ENCODE measurements at places on chromosomes 6 and 20.

DNA sequence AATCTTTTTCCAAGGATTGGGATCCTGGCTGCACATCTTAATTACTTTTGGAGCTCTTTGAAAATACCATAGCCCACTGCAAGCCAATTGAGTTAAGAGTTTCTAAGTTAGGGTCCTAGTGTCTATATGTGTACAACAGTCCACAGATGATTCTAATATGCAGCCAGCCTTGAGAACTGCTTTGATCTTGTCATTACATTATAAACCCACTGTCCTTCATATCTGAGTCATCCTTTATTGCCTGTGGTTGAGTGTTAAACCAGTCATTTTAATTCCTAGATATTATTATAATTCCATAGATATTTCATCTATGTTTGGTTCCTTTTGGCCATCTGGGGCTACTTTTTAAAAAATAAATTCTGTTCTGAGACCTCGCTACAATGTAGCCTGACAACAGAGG, 24.1 kb downstream of the MCM8 start:
- DNase-seq: no peak

GRCh38 chr20:32432277-32432676, 74.1 kb downstream of the ASXL1 start:
- DNase-seq: no peak

DNA sequence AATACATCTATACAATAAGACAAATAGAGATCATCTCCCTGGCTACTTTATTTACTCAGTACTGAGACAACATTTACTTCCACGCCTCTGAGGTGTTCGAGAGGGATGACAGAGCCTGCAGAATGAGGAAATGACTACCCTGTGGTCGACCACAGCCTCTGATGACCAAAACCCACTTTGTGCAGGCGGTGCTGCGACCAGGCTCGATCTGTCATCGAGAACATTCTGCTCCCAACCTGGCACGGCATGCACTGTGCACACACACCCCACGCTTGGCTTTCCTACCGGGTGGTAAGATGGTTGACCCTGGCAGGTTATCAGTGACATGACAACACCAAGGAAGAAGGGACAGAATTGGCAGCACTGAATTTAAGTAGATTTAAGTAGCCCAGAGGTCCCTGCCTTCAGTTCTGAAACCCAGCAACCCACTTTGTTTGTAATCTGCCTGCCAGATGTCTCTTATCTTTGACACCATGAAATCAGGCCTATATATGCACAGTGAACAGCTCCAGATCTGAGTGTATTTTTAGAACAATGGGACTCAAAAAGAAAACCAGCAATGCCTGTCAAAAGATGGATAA, 42.6 kb downstream of the TTI1 start:
- peak; percentile 65 for DNase-seq

DNA sequence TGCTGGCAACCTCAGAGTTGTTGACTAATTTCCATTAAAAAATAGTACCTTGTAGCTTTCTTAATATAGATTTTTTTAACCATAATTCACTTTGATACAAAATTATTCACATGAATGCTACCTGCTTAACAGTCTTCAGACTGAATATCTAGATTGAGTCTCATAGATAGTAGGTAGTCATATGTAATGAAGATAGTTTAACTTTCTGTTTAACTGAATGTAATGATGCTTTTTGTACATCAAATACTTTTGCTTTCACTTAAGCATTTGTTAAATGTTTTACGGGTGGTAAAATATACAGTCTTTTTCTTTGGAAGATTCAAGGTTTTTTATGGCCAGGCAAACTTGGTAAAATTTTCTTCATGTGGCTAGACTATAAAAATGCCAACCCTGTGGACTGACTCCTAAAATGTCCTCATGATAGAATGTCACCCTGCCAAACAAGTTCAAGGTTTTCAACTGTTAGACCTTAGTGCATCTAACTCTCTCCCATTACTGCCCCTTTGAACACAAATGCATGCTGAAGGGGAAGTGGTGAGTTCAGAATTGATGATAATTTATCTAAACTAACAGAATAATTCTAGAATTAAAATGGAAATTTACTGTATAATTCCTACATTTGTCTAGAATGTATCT, 16.4 kb downstream of the TBPL1 start:
- no peak for DNase-seq

DNA sequence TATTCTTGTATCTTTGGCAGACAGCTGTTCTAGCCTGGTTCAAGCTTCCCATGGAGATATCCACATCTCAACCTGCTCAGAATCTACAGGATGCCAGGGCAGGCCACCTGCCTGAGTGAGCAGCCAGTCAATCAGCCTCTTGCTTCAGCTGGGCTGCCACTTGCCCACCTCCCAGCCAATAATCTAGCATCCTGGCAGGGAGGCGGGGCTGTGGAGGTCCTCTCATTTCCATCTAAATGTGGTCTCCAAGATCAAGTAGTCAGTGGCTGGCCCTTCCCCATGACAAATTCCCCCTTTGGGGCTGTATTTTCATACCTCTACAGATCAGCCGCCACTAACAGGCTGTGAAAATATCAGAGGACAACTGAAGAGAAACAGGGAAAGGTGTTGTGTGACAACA, 33.0 kb upstream of the SPDEF start:
- DNase-seq: no peak

DNA sequence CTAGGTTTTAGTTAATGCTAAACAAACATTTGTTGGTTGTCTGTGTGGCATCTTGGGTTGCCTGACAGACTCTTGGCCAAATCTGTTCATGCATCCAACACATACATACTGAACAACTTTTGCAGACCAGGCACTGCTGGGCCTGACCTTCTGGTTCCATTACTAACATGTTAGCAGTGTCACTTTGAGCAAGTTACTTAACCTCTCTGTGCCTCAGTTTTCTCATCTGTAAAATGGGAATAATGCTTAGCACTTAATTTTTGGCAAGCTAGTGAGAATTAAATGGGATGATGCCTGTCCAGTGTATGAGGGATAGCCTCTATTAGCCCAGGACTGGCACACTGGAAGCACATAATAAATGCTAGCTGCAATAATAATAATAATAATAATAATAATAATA, 169.9 kb downstream of the DHX35 start:
- no peak for DNase-seq

DNA sequence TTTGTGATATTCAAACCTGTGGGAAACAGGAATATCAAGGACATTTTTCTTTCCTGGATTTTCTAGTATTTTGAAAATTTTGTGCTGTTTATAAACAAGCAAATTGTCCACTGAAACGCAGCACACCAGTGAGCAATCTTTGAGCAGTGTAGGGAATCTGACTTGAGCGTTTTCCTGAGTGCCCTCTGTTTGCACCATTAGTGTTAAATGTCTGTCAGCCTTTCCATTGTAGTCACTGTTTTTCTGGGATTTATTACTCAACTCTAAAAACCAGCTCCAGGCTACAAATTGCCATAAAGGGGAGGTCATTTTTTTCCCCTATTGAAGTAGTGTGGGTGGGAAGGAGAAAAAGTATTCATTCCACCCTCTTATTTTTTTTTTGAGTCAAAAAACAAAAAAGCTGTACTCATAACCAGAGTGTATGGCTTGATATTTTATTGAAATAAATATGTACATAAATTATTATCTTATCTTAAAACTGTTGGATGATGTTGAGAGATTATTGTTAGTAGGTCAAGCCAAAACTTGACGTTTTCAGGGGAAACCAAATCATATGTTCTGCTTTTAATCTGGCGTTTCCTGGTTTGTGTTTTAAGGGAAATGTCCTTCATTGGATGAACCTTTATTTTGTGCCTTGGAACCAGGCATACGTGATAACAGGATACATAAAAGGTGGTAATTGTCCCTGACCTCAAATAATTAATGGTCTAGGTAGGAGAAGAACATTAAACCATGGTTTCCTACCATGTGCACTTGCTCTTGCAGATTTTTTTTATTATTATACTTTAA, 51.8 kb downstream of the TSHZ2 start:
- no peak for DNase-seq

DNA sequence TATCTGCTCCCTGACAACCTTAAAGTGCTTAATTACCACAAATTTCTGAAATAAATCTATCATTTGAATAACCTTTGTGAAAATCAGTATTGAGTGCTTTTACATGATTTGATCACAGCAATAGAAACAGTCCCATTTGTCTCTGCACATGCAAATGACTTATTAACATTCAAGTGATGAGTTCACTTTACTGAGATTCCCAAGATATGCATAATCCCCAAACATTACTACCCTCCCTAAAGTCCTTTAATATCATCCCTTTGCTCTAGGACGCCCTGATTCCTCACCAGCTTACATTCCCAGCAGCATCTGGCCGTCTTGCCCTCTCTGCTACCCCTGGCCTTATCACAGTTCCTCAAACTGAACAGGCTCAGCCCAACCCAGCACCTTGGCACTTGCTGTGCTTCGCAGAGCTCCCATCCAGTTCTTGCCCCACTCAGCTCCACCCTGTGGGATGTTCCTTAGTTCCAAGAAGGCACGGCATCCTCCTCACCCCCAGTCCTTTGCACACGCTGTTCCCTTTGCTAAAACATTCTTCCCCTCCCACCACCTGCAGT, 347.5 kb downstream of the PREX1 start:
- DNase-seq: no peak

DNA sequence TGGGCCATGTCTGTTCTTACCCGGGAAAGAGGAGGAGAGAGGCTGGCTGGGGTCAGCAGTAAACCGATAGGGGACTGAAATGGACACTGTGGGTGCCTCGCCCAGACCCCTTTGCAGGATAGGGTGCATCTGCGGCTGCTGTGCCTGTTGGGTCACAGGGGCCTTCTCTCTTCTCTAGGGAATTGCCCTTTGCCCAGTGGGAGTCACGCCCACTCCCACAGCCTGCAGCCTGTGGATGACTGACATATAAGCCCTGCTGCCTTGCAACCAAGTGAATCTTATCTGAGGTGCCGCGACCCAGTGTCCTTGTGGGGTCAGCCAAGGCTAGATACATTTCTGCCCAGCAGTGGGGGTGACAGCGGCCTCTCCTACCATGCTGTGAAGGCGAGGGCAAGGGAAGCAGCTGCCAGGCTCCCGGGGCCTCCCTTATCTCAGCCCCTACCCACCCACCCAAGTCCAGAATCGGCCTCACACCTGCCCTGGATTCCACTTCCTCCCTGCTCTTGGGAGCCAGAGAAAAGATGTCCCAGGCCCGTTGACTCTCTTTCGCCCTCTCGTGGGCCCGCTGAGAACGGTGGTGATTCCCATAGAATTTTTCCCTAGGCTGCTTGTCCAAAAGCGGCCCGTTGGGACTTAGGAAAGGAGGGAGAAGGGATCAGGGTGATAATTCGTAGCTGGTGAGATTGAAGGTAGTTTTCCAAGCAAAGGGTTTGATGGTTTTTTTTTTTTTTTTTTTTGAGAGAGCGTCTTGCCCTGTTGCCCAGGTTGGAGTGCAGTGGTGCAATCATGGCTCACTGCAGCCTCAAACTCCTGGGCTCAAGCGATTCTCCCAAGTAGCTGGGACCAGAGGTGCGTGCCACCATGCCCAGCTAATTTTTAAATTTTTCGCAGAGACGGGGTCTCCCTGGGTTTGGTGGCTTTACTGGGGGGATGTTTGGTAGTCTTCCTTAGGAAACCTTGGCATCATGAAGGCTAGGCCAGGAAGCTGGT, 76.4 kb upstream of the RNF24 start:
- DNase-seq: no peak
